GM19239 (cell line): ENCODE measurements at places on chromosomes 1 and 21.

DNA sequence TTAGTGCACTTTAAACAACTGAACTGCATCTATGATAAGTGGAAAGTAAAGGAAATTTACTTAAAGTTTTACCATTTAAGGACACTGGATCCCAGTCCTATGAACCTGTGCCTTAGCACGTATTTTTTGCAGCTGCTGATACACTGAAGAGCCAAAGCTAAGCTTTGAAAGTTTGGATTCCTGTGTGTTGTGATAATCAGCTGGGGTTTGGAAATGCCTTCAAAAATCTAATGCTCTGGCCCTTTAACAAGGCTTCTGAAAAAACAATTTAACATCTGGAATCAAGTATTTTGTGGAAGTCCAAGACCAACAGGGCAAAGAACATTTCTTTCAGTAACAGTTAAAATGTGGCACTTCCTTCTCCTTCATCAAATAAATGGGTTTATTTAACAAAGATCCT lies 51.8 kb downstream of the DDAH1 start:
- DNase-seq = no peak

GRCh38 chr21:17472592-17473271 lies 40.1 kb upstream of the CXADR start:
- no peak for DNase-seq

- DNase-seq = no peak
Measured at GRCh38 chr1:25697435-25698217, 81.0 kb downstream of the MAN1C1 start.

DNA sequence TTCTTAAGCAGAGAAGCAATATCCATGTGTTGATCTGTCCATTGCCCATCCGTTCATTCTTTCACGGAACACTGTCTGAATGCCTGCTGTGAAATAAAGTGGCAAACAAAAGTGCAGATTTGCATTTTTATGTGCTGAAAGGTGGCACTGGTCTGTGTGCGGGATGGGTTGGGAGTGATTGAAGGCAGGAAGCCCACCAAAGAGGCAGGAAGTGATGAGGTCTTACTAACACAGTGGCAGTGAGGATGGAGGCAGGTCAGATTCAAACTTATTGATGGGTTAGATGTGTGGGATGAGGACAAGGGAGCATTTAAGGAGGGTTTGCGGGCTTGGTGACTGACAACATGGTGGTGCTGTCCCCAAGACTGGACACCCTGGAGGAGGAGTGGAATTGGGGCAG lies 8.3 kb downstream of the PTPRF start:
- no peak for DNase-seq

DNA sequence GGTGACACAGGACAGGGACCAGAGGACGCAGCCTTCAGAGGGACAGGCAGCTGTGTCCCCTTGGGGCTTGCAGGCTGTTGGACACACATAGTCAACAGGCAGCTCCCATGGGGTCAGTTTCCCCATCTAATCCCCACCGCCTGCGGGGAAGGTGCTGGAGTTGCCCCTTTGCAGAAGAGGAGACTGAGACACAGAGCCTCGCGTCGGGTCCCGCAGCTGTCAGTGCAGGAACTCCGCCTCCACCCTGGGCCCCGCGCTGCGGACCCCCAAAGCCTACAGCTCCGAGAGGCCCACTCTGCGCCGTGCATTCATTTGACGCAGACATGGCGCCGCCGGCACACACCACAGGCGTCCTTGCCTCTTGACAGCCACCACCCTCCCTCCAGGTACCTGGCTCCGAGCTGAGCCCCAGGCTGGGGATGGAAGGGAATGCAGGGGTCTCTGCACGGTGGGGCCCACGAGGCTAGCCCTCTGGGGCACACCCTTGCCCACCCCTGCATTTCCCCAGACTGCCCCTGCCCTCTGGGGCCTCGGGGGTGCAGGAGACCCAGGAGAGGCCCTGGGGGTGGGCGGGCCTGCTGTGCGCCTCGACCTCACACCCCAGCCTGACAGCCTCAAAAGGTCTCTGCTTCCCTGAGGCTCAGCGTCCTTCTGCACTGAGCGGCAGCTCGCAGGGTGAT lies 88.5 kb upstream of the ACTRT2 start:
- DNase-seq = no peak
